ENCODE measurements at places on chromosomes 1 and 21.

DNA sequence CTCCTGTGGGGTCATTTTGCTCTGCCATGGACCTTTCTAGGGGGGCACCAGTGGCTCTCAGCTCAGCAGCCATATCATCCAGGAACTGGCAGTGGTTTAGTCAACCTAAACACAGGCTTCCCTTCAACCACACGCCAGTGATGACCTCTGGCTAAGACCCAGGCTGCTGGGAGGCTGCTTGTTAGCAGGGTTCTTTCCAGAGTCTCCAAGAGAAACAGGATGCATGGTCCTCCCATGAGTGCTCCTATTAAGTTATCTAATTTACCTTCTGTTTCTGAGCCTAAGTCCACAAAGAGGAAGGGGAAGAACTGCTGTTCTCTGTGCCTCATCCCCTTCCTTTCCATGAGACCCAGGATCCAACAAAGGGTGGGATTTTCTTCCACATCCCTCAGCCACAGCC lies 137.3 kb upstream of the PLXNA2 start:
- DNase-seq = no peak

- DNase-seq = no peak
These were observed 36.9 kb upstream of the TARBP1 start for GRCh38 chr1:234515821-234516241.

GRCh38 chr1:45934947-45935346 lies 131.5 kb downstream of the MAST2 start:
- no peak for DNase-seq

GRCh38 chr1:99139876-99140275 lies 124.4 kb upstream of the PLPPR4 start:
- DNase-seq = no peak

GRCh38 chr1:174736831-174737230 lies 262.9 kb upstream of the CACYBP start:
- no peak for DNase-seq

DNA sequence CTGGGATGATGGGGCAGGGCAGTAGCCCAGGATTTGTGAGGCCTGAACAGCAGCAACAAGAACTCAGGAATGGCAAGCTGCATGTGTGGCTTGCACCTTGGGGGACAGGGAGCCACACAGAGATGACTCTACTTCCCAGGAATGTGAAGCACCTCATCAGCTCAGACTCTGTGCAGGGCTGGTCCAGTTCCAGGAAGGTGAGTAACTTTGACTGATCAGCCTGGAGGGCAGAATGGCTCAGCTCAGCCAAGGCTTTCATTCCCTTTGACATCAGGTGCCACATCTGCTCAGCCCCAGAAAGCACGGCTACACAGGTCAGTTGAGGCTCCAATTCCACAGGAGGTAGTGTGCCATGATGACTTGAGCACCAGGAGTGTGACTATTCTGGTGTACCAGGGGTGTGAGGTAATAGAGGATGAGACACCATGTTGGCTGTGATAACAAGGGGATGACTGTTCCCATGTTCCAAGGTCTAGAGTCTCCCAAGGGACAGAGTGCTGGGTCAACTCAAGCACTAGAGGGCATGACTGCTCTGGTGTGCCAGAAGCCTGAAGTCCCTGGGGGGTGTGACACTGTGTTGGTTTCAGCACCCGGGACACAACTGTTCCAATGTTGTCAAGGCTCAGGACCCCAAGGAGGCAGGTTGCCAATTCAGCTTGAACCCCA lies 625.8 kb upstream of the ADGRL2 start:
- DNase-seq = no peak

GRCh38 chr1:90534663-90535295 lies 182.3 kb downstream of the BARHL2 start:
- DNase-seq = no peak

Measured in effector CD4-positive, alpha-beta T cell (primary cell).